IPS-NIHi11 (cell line): ENCODE measurements at places on chromosomes 2 and 18.

- no peak for DNase-seq
Observed at GRCh38 chr2:19230626-19231025, 127.8 kb downstream of the OSR1 start.

- no peak for DNase-seq
Observed at GRCh38 chr2:222915092-222915957, 54.5 kb downstream of the ACSL3 start.

- DNase-seq: no peak
Observed at GRCh38 chr2:212357606-212358005, 181.0 kb downstream of the ERBB4 start.

- no peak for DNase-seq
Observed at GRCh38 chr2:220198896-220199295, 571.5 kb downstream of the SLC4A3 start.

DNA sequence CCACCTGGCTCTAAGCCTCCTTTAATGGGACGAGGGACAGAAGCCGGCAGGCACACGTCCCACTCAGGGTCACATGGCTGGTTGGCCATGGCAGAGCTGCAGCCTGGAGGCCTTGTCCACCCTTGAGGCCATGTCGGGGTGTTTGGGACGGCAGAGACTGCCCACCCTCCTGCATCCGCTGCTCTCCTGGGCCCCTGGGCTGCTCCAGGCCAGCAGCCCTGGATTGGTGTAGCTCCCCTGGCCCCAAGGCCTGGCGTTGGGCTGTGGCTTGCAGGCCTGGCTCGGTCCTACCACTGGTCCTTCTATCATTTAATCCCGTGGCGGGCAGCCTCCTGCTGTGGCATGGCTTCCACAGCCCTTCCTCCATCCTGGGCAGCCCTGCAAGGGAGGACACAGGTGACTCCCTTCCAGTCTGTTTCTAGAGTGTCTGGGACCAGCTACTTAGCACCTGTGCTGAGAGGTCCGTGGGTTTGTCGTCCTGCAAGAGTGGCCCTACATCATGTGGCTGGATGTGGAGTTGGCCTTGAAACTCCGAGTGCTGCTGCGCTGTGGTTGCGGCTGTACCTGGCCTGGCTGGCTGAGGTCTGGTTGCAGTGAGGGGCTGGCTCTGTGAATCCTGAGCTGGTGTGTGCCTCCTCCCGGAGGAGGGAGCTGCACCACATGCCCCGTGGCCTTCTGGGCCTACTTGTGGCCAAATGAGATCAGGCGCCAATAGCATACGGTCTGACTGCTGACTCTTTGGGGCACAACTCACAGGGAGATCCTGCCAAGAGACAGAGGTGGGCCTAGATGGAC lies 67.3 kb downstream of the SH3RF3 start:
- no peak for DNase-seq

DNA sequence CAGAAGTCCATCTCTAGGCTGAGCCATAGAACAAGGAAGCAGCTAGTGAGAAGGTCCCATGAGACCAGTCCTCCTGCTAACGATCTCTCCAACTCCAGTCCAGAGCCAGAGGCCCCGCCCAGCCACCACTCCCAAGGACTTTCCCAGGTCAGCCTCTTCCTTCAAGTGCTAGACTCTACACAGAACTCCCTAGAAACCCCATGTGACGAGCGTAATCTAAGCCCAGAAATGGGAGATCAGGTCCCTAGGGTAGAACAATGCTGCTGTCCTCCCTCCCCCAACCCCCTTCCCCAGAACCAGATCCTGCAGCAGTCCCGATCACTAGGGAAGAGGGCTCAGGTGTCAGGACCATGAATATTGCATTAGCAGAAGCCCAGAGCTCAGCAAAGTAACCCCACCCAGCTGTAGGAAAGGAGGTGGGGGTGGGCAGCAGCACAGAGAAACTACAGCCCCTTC lies 6.9 kb downstream of the DCTN1 start:
- DNase-seq: peak; percentile 49

- no peak for DNase-seq
Observed at GRCh38 chr18:23059541-23060465, 75.5 kb upstream of the CABLES1 start.

- DNase-seq: no peak
Observed at GRCh38 chr18:57807336-57808117, 4.4 kb upstream of the ATP8B1 start.

DNA sequence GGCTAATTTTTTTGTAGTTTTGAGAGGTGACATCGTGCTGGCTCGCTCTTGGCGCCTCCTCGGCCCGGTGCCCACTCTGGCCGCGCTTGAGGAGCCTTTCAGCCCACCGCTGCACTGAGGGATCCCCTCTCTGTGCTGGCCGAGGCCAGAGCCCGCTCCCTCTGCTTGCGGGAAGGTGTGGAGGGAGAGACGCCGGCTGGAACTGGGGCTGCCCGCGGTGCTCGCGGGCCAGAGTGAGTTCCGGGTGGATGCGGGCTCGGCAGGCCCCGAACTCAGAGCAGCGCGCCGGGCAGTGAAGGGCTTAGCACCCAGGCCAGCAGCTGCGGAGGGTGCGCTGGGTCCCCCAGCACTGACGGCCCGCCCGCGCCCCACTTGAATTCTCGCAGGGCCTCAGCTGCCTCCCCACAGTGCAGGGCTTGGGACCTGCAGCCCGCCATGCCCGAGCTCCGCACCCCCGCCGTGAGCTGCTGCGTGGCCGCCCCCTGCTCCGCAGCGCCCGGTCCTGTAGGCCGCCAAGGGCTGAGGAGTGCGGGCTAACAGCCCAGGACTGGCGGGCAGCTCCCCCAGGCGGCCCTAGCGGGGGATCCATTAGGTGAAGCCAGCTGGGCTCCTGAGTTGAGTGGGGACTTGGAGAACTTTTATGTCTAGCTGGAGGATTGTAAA lies 113.2 kb upstream of the ZSWIM2 start:
- no peak for DNase-seq

DNA sequence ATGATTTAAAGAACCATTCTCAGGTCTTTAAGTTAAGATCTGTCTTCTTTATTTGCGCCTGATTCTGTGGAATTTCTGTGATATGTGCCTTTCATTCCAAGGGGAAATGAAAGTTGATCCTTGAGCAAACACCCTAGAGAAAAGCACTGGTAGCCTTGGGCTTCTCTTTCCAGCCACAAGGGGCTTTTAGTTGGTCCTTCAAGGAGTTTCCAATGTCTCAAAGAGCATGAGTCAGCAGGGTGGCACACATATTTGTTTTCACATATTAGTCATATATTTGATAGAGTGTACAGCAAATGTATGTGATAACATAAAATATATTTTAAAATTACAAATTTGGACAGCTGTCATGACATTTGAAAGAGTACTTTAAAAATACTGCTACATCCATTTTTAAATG lies 339.5 kb downstream of the TXNL1 start:
- DNase-seq: no peak

DNA sequence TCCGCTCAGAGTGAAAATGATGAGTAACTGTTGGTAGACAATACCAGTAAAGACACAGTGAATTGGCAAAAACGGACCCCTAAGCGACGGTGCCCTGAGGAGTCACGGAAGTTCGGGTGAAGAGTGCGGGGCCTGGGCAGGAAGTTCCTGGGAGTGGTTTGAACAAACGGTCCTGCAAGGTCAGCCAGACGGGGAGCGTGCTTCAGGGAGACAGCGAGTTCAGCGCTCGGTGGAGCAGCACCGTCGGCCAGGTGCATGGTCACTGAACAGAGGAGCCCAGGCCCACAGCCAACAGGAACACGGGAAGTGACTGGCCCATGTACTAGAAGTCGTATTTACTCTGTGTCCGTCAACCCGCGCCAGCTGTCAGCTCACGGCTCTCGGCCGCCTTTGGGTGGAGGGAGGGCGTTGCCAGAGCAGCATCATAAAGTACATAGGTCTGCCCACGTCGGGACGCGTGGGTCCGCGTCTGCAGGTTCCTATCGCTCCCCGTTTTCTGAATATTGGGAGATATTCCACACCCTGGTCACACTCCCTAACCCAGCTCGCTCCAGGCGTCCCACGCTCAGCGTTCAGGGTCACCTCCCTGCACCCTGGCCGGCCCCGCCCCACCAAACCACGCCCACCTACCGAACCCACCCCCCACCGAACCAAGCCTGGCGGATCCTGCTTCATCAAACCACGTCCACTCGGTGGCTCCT lies 75.6 kb upstream of the UXS1 start:
- DNase-seq: peak; percentile 64

GRCh38 chr2:240997856-240998705 lies at the start of gene SNED1:
SNED1 (plus strand) TSS chr2:240998618; CDS start chr2:240998838, 220 bp downstream.
- peak; percentile 93 for DNase-seq

DNA sequence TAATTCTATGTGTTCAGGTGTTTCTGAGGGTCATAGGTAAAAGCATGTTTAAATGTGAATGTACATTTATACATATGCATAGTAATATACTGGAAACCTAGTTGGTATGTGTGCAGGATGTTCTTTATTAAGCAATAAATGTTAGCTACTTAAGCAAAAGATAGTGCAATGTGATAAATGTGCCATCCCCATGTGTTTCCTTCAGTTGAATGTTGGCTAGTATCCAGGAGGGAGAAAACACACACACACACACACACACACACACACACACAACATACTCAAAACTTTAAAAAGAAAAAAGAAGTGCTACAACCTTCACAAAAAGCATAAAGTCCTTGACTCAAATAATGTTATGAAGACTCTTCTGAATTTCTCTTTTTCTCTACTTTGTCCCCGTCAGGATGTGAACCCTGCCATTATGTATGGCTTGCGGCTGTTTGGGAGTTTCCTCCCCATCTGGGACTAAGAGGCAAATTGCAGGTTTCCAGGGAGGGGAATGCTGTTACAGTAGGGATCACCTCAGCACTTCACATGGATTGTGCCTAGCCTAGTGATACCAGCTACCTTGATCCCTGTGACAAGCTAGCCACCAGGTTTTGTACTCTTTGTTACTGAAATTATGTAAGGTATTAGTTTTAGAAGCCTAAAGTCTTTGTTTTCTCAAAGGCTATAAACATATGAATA lies 82.6 kb downstream of the IKZF2 start:
- DNase-seq: no peak

DNA sequence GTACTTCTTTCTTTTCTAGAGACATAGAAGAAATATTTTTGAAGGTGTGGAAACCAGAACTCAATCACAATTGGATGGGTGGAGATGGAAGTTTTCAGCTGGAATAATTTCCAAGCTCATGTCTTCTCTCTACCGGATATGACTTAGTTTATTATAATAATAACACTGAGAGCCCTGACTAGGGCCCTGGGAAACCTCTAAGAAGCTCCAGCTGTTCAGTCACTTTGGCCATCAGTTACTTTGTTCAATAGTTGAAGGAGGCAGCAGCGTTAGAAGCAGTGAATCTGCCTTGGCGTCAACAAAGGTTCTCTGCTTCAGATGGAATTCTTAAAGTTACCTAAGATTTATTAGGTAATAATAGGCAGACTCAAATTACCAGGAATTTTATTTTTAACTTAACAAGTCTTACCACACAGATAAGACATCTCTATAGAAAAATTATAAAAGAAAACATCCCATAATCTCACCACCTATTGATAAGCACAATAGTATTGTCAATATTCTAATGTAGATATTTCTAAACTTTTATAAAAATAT lies 293.8 kb upstream of the CHAC2 start:
- no peak for DNase-seq

- DNase-seq: no peak
Observed at GRCh38 chr18:22510697-22511096, 93.0 kb upstream of the CTAGE1 start.

DNA sequence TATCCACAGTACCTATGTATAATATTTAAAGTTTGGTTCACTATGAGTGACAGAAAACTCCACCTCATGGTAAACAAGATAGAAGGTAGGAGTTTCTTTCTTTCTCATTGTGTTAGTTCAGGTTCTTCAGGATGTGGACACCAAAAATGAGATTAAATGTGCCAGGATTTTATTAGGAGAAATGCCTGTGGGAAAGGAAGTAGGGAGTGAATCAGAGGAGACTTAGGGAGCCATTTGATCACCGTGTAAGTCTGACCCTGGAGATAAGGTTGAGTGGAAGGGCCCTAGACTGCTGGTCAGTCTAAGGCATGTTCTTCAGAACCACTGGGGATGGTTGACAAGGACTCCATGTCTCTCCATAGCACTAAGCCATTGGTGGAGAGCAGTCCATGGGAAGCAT lies 8.1 kb downstream of the AOX1 start:
- DNase-seq: no peak

GRCh38 chr2:31888550-31888949 lies 122.3 kb downstream of the MEMO1 start:
- DNase-seq: no peak

- DNase-seq: no peak
Observed at GRCh38 chr18:3179430-3180089, 40.2 kb downstream of the MYOM1 start.

DNA sequence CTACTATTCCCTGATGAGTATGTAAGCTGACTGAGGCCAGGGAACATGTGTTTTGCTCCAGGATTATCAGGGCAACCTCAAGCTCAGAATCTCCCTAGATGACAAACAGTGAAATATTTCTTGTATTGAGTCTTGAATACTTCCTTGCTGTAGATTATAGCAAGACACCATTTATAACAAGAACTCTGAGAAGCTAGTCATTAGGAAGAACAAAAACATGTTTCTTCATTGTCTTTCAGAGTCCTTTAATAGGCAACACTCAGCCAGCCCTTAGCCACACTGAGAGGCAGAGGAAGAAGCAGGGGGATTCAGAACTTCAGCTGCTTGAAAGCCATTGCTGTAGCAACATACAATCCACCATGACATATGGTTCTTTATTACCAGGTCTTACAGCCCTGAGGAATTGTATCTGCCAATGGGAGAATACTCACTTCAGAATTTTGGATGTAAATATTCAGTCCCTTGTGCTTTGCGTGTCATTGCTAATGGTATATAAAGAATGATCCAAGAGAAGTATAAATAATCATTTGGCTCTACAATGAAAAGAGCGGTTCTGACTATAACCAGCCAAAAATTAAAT lies 117.5 kb upstream of the NCKAP5 start:
- no peak for DNase-seq

- peak; percentile 41 for DNase-seq
Observed at GRCh38 chr2:31886700-31887099, 124.1 kb downstream of the MEMO1 start.

GRCh38 chr2:124753842-124754241 lies 728.8 kb downstream of the CNTNAP5 start:
- DNase-seq: peak; percentile 42

- no peak for DNase-seq
Observed at GRCh38 chr2:15348045-15348444, 213.1 kb downstream of the NBAS start.

- peak; percentile 32 for DNase-seq
Observed at GRCh38 chr18:39685303-39685902, 2119.8 kb upstream of the CELF4 start.

- DNase-seq: peak; percentile 38
Observed at GRCh38 chr2:119136093-119136492, 22.5 kb downstream of the C1QL2 start.

- DNase-seq: no peak
Observed at GRCh38 chr2:2904721-2905350, 472.8 kb downstream of the EIPR1 start.

GRCh38 chr2:68372485-68372884 lies 7.4 kb downstream of the PLEK start:
- DNase-seq: no peak

DNA sequence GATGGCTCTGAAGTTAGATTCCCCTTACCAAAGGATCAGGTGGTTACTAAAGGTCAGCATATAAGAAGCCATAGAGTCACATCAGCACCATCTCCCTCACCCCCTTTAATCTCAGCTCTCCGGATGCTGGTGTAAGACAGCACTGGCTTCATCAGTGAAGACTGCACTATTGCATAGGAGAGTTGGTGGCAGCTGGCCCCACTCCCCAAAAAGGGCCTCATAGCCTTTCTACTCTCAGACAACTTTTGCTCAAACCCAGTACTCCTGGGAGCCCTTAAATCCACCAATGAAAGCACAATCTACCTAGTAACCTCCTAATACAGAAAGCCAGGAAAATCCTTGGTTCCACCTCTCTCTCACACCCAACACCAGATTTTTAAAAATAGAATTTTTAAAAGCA lies 6.9 kb upstream of the DIPK1C start:
- no peak for DNase-seq
